ENCODE measurements at places on chromosomes 1 and 21. TPM values are rescaled to one million over a fixed set of nuclear protein-coding genes. Genes with fewer than 3 reads are reported as not detected.

DNA sequence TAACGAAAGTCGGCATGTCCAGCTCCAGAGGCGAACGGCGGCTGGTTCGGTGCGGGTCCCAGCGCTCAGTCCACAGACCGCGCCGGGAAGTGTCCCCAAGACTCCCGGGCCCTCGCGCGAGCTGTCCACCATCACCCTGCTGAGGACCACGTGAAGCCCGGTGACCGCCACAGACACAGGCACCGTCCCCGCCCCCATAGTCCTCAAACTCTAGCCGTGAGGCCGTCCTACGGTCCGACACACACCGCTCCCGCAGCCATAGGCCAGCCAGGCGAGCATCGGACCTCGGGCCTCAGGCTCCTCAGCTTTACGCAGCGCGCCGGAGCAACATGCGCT is 535 bp downstream of the SETD4 start:
- DNase-seq: no peak

GRCh38 chr21:33434770-33435360 is 31.7 kb downstream of the IFNGR2 start:
- DNase-seq: no peak

DNA sequence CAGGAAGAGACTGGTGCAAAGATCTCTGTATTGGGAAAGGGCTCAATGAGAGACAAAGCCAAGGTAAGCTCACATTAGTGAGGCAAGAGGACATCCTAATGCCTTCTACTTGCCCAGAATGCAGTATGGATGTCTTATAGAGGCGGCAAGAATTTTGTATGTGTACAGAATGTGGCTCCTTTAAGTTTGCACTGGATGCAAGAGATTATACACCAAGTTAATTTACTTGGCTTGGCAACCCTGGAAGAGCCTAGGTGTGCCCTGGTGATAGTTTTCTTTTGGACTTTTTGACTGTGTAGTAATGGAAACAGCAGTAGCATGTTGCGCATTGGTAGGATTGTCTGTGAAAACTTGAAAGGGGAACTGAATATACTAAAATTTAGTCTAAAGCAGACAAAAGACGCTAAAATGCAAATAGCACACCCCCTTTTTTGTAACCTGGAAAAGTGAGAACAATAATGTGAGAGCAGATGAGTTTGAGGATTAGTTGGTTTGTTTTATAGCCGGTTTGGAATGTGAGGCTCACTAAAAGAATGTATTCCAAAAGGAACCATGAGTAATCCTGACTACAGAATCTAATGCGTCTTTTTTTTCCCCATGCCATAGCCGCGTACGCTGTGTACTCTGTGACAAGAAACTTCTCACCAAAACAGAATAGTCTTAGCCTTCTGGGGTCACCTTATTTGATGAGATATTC is 18.1 kb downstream of the KHDRBS1 start:
- DNase-seq: no peak

The RHD gene
- not detected for total RNA-seq

The RPE65 gene
- not detected for total RNA-seq
